Lower lobe of right lung (tissue), 2 donors: ENCODE measurements at places on chromosomes 16 and 17. TPM values are rescaled to one million over a fixed set of nuclear protein-coding genes. Genes with fewer than 3 reads are reported as not detected.

C17orf107 gene
- total RNA-seq, result 2.2 TPM

LDHD gene
- total RNA-seq, result 13.2 TPM

RAB26 gene
- 0.80 TPM for total RNA-seq

SP6 gene
- 4.7 TPM for total RNA-seq

HSF5 gene
- total RNA-seq, result 0.32 TPM
